Ascending aorta (tissue), 2 donors: ENCODE measurements at places on chromosomes 2 and 18.

GRCh38 chr18:49697049-49697448 lies 116.3 kb downstream of the ACAA2 start:
- DNase-seq = no peak

DNA sequence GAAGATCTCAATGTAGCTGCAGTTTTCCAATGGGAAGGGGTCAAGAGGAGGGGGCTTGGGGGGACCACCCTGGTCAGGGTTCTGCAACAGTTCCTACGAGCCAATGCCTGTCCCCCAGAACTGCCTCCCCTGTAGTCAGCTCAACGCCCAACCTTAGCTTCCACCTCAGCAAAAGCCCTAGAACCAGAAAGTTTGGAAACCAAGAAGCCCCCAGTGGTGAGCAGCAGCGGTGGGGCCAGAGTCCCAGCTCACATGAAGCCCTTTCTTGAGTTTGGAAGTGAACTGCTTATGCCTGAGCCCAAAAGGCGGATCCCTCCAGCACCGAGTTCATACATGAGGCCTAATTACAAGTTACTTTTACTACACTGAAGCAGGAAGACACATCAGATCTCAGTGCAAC lies 162.4 kb downstream of the HDAC4 start:
- DNase-seq = peak; percentile 52

- no peak for DNase-seq
These were observed 535.1 kb downstream of the RNF144A start for GRCh38 chr2:7452110-7452876.

GRCh38 chr2:145380436-145381017 lies 860.6 kb upstream of the ZEB2 start:
- no peak for DNase-seq

GRCh38 chr2:160583146-160583535 lies 89.5 kb upstream of the RBMS1 start:
- DNase-seq = no peak

DNA sequence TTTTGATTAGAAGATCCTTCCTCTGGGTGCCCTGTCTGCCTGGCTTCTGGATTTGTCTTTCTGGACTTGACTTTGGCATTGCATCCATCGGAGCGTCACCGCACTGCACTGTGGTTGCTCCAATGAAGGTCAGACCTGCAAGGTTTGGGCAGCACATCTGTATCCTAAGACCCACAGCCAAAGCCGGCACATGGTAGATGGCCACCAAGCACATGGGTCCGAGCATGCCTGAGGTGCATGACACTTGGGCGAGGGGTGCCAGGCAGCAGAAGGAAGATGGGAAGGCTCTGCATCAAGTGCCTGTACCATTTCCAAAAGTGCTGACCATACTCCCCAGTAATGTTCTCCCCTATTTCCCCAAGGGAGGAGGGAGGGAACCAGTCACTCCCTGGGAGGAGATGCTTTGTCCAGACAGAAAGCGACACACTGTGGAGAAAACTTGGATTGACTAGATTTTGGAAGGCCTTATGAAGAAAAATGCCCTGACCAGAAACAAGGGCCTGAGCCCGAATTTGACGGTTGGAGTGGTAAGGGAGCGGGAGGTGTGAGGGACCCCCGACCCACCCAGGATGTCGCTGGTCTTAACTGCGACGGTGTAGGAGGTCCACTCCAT lies 149.9 kb downstream of the LOXHD1 start:
- DNase-seq = no peak

DNA sequence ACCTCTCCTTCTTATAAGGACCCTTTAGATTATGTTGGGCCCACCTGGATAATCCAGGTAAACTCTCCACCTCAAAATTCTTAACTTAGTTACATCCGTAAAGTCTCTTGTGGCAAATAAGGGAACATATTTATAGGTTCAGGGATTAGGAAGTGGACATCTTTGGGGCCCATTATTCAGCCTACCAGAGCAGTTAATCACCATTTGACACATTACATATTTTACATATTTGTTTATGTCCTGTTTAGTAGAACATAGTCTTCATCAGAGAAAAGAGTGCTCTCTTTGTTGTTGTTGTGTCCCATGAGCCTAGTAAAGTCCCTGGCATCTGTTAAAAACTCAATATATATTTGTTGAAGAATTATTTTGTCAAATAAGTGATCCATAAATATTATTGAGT lies 134.0 kb upstream of the SPATS2L start:
- DNase-seq = no peak

DNA sequence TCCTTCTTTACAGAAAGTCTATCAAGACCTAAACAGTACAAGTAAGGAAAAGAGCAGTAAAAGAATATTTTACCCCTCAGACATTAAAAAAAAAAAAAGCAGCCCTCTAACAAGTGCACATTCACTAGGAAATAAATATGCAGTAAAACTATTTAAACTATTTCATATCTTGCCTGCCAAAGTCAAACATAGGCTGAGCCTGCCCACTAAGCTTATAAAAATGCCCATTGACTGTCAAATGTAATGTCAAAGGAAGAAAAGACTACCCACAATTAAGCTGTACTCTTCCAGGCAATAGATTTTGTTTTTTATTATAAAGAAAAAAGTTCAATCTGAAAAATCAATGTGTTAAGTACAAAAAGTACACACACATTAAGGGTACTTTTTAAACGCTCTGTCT lies 11.8 kb downstream of the ALS2 start:
- DNase-seq = no peak

GRCh38 chr2:104547221-104547620 lies 306.7 kb upstream of the POU3F3 start:
- no peak for DNase-seq

GRCh38 chr2:172861098-172861497 lies 125.5 kb downstream of the RAPGEF4 start:
- no peak for DNase-seq

DNA sequence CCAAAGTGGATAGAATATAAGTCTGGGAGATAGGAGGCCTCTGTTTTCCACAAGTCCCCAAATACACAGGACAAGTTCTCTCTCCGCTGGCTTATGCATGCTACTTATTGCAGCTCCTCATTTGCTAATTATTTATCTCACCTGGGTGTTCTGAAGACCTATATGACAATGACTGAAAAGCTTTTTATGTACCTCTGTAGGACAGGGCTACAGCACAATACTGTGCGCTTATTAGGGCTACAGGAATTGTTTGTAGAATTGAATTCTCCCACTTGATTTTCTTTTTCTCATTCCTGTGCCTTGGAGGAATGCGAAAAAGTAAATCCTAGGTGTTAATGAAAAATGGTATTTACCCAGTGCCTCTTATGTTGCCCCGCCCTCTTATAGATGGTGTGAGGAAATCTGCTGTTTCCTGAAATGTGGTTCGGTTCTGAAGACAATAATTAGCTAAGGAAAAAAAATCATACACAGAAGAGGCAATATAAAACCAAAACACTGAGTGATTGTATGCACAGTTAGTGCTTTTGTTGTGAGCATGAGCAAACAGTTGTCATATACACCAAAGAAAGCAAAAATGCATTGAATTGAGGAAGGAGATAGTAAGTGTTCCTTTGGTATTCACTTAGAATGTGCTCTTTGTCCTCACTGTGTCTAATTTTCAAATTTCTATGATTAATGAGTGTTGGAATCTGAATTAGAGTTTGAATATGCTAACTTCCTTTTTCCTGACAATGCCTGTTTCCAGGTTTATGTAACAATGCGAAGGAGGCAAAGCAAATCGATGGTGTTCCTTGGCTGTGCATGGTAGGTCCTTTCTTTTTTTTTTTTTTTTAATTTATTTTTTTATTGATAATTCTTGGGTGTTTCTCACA lies 78.7 kb upstream of the PNPT1 start:
- no peak for DNase-seq

- no peak for DNase-seq
These were observed 1181.6 kb upstream of the CELF4 start for GRCh38 chr18:38747153-38747552.

- no peak for DNase-seq
These were observed 33.0 kb upstream of the WDR75 start for GRCh38 chr2:189408294-189408693.

DNA sequence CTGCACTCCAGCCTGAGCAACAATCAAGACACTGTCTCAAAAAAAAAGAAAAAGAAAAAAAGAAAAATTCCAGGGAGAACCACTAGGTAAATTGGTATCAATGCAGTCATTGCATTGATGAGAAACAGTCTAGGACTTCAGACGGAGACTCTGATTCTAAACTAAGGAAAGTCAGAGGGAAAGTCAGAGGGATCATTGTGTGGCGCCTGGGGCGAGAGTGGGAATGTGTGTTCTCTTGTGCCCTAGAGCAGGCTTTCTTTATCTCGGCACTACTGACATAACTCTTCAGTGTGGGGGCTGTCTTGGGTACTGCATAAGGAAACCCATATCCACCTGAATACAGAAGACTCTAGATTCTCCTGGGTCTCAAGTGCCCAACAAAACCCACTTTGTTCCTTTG lies 24.8 kb downstream of the SERPINE2 start:
- DNase-seq = no peak

DNA sequence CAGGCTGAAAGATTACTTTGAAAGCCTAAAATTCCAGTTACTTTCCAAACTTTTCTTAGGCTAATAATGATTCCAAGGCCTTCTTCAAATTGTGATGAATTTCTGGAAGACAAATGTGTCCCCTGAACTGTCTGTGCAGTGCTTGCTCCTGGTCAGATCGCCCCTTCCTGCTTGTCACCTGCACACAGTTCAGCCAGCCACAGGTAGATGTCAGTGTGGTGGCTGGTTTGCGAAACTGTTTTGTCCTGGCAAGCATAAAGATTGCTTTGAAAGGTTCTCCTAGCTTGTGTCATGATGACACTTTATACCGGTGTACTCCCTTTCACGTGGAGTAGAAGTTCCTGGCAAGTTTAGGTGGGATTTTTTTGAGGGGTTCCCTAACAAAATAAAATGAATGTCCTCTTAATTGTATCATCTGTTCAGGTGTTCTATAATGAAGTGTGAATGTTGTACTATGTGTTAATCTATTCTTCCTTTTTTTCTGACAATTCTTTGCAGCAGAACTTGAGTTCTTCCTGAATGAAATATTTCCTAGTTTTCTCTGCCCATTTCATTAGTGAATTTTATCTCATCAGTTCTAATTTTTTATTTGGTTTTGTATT lies 298.8 kb downstream of the ZNF407 start:
- no peak for DNase-seq

DNA sequence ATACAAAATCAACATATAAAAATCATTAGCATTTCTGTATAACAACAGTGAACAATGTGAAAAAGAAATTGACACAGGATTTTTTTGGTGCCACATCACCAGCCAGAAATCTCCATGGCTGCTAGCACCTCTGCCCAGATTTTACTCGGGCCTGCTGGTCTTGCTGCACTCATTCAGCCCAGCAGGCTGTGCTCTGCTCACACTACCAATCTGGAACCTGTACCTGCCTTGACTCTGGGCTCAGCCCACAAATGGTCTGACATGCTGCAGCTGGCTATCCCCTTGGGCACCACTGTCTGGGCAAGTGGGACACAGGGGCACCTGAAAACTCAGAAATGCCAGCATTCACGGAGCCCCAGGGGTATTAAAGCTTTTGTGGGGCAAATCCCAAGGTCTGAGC lies 392.5 kb upstream of the NRXN1 start:
- no peak for DNase-seq

- no peak for DNase-seq
These were observed 83.6 kb upstream of the NPAS2 start for GRCh38 chr2:100736121-100736915.

DNA sequence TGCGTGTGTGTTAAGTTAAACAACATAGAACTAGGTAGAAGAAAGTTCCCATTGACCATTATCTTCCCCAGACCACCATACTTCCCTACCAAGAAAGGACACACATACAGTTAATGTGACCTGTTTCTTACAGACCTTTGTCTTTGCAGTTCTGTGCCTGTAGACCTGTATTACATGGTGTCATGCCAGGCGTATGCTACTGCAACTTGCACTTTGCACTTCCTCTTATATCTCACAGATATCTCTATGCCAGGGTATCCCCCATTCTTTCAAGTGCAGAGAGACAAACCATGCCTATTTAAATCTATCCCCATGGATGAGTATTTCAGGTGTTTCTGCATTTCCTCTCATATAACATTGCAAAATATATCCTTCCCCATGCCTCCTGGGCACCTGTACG lies 136.8 kb upstream of the PKDCC start:
- no peak for DNase-seq

- no peak for DNase-seq
These were observed 109.7 kb downstream of the CTNNA2 start for GRCh38 chr2:79622508-79622907.

DNA sequence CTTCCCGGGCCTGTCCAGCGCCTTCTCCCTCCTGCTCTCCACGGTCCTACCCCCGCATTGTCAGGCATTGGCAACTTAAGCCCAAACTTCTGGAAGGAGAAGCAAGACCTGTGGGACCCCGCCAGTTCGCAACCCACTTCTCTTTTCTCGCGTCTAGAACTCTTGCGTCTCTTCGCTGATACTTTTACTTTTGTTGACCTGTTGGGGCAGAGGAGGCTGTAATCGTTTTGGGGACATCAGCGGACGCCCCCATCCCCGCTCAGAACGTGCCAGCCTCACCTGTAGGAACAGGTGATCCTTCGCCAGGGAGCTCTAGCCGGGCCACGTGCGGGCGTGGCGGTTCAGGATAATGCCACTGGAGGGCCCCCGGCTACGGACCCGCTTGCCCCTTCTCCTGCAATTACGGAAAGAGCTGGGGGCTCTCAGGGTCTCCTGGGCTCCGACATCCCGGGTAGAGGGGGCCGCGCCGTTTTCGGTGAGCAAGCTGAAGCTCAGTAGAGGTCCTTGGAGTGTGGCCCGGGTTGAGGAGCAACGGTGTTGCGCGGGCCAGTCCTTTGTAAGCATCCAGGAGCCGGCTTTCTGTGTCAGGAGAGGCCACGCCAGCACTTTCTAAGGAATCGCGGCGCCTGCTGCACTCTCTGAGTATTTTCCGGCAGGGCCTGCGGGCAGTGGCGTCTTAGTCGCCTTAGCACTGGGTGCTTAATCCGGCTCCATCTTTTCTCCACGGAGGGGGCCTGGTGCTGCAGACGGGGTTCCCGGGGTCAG lies 1.6 kb downstream of the MTCL1 start:
- peak; percentile 69 for DNase-seq

DNA sequence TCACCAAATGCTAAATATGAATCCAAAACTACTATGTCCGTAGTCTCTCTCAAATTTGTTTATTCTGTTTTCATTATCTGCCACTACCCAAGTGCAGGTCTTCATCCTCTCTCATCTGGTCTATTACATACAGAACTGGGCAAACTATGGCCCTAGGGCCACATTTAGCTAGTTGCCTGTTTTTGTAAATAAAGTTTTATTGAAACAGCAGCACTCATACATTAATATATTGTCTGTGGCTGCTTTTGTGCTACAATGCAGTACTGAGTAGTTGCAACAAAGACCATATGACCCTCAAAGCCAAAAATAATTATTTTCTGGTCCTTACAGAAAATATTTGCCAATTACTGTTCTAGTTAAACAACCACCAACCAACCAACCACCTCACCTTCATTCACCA lies 172.2 kb upstream of the NCKAP5 start:
- DNase-seq = no peak

- DNase-seq = no peak
These were observed 133.2 kb downstream of the ARHGAP15 start for GRCh38 chr2:143262389-143262788.

GRCh38 chr2:217372794-217373193 lies 512.9 kb upstream of the TNP1 start:
- no peak for DNase-seq
